Caco-2 (cell line): ENCODE measurements at places on chromosomes 12 and 14. TPM values are rescaled to one million over a fixed set of nuclear protein-coding genes. Genes with fewer than 3 reads are reported as not detected.
A peak's percentile ranks its signal among the peaks of the same experiment; 100 is the strongest.

GCH1 gene
- total RNA-seq: 16.8 and 17.9 TPM in 2 replicates

LRRC10 gene
- not detected in 2 replicates for total RNA-seq

SRSF9 gene
- total RNA-seq: 240 and 244 TPM in 2 replicates

CACNA1C gene
- total RNA-seq: 0.05 TPM in 1 of 2 replicates, not detected in the other

GRCh38 chr12:5520831-5521230, 88.9 kb downstream of the NTF3 start:
- no peak overlapping the region for H3K27ac ChIP-seq
- no peak overlapping the region for H3K4me3 ChIP-seq
- H3K27me3 ChIP-seq: no peaks in the 10 kb centered on the region
- H3K36me3 ChIP-seq: no peaks in the 10 kb centered on the region

- H3K36me3 ChIP-seq: no peaks in the 10 kb centered on the region
- H3K27me3 ChIP-seq: peaks cover 5% of the 10 kb centered on the region; the same call in 1 of the 2 replicates
- H3K4me3 ChIP-seq: no peak overlapping the region
These were observed 238.5 kb downstream of the CACNA1C start for GRCh38 chr12:2291182-2291832.

DNA sequence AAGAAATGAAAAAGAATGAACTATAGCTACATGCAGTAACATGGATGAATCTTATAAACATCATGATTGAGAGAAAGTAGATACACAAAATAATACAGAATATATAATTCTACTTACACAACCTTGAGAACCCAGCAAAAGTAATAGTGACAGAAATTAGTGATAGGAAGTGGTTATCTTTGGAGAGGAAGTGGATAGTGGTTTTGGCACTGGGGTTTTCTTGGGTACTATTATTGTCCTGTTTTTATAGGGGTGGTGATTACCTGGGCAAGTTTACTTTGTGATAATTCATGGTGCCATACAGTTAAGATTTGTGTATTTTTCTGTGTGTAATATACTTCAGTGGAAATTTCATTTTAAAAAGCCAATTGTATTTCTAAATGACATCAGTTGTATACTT, 352.7 kb downstream of the AEBP2 start:
- DNase-seq: no peak
- H3K36me3 ChIP-seq: no peaks in the 10 kb centered on the region
- no peak overlapping the region for H3K27ac ChIP-seq
- H3K4me1 ChIP-seq: no peaks in the 10 kb centered on the region
- no peak overlapping the region for H3K4me3 ChIP-seq

DNA sequence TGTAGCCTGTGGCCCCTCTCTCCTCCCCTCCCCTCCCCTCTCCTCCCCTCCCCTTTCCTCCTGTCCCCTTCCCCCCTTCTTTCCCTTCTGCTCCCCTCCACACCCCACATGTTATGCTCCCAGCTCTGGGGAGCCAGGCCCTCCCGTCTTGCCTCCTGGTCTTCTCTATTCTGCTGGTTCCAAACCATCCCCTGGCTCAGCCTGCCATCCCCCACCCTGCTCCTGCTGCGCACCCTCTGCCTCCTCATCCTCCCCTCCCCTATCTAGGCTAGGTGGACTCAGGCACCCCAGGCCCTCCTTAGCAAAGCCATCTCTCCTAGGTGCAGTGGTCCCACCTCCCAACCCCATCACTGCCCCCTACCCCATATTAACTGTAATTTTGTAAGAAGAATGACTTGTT, 99.5 kb downstream of the CALM1 start:
- H3K27ac ChIP-seq: no peak overlapping the region
- H3K36me3 ChIP-seq: no peaks in the 10 kb centered on the region
- no peaks in the 10 kb centered on the region for H3K27me3 ChIP-seq
- no peak for DNase-seq

DNA sequence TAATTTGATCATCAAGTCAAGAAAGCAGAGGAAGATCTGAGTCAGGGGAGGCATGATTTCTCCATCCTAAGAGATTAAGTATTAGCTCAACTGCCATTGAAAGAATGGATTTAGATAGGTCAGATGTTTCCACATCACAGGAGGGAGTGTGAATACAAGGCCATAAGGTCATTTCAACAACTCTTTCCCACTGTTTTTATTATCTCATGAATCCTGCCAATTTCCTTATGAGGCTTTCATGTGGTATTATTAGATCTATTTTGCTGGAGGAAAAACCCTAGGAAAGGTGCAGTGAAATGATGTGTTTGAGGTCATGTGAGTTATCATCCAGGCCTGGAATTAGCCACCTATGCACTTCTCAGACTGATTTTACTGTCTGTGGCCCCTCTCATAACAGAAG, 269.0 kb downstream of the NOVA1 start:
- no peak for DNase-seq
- H3K27me3 ChIP-seq: no peaks in the 10 kb centered on the region
- no peaks in the 10 kb centered on the region for H3K36me3 ChIP-seq
- H3K27ac ChIP-seq: no peak overlapping the region

- no peaks in the 10 kb centered on the region for H3K4me1 ChIP-seq
- H3K27me3 ChIP-seq: no peaks in the 10 kb centered on the region
- H3K27ac ChIP-seq: no peak overlapping the region
- DNase-seq: no peak
These were observed 1134.4 kb downstream of the GALC start for GRCh38 chr14:86858591-86858990.

- H3K27me3 ChIP-seq: no peaks in the 10 kb centered on the region
- no peak for DNase-seq
- peak overlapping the region; percentile 68 for H3K4me3 ChIP-seq
- peak overlapping the region; percentile 98 for H3K27ac ChIP-seq
- H3K4me1 ChIP-seq: no peaks in the 10 kb centered on the region
- no peaks in the 10 kb centered on the region for H3K36me3 ChIP-seq
These were observed 439 bp upstream of the ANAPC5 start for GRCh38 chr12:121352682-121353018.

DNA sequence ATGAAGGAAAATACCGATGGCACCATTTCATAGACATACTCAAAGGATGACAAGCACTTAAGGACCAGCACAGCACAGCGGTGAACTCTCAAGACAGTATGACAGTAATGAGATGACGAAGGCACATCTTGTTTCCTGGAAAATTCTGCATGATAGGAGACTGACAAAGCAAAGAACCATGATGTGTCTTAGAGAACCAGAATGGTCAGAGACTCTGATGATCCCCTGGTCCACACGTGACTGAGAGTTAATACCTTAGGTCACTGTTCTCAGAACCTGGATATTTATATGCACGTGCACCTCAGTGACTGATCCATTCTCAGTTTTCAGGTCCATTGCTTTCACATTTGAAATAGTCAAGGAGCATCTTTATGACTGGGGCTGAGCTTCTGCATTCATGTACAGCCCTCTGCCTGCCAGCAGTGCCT, 35.3 kb downstream of the PROX2 start:
- no peaks in the 10 kb centered on the region for H3K36me3 ChIP-seq
- no peaks in the 10 kb centered on the region for H3K4me1 ChIP-seq
- DNase-seq: no peak

DNA sequence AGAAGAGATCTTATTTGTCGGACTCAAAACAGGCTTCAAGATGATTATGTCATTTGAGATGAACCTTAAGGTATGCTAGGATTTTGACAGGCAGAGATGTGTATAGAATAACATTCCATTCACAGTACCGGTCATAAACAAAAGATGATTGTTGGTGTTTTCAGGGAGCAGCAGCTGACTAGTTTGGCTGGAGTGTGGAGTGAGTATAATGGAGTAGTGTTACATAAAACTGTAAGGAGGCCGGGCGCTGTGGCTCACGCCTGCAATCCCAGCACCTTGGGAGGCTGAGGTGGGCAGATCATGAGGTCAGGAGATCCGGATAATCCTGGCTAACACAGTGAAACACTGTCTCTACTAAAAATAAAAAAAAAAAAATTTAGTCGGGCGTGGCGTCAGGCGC, 23.9 kb downstream of the SERPINA10 start:
- H3K4me1 ChIP-seq: no peaks in the 10 kb centered on the region
- H3K36me3 ChIP-seq: no peaks in the 10 kb centered on the region
- DNase-seq: no peak
- H3K4me3 ChIP-seq: no peak overlapping the region
- H3K27ac ChIP-seq: no peak overlapping the region
- no peaks in the 10 kb centered on the region for H3K27me3 ChIP-seq

- H3K4me3 ChIP-seq: no peak within 1 kb of the TSS
- H3K27ac ChIP-seq: no peak within 1 kb of the TSS
- H3K36me3 ChIP-seq: no peaks in the 10 kb centered on the region
- DNase-seq: no peak
- no peaks in the 10 kb centered on the region; the same call in 1 of the 2 replicates for H3K27me3 ChIP-seq
- no peaks in the 10 kb centered on the region for H3K4me1 ChIP-seq
These were observed at the start of gene KRT2 for GRCh38 chr12:52651726-52652261. KRT2 (minus strand) TSS chr12:52652211; CDS start chr12:52652142, 69 bp downstream.

GRCh38 chr12:129127771-129128170, 274.5 kb downstream of the GLT1D1 start:
- H3K27me3 ChIP-seq: no peaks in the 10 kb centered on the region
- H3K27ac ChIP-seq: no peak overlapping the region
- no peak for DNase-seq
- no peaks in the 10 kb centered on the region for H3K36me3 ChIP-seq

DNA sequence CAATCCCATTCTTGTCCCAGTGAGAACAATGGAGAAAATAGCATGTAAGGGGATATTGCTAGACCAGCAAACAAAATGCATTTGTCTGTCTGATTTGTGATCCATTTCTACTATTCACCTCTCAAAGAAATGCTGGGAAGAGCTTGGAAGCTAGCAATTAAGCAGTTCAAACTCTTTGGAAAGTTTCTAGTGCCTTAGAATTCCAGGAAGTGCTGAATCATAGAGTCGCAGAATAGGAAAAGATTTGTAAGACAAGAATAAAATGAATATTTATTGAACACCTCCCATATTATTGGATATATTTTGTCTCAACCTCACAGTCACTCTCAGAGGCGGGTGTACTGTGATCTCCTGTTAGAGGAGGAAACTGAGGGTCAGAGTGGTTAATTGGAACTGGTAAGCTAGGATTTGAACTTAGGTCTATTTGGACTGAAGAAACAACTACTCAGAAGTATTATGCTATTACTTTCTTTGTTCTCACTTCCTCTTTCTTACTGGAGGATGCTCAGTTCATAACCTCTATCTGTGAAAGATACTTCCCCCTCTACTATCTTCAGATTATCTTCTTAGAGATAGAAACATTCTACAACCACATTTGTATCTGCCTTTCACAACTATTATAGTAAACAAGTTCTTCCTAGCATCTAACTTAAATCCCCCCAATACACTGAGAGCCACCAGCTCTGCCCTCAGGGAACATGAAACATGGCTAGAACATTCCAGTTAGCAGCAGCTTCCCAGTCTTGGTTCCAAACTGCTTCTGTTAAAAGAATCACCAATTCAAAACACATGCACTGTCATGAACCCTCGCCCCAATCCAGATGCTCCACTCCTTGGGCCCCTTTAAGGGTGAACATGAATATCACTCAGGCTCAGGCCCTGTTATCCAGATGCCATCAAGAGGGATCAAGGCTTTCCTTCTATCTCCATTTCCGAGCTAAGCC, 64.2 kb downstream of the DRAM1 start:
- DNase-seq: no peak
- no peaks in the 10 kb centered on the region for H3K36me3 ChIP-seq
- H3K27me3 ChIP-seq: no peaks in the 10 kb centered on the region
- peak overlapping the region; percentile 53 for H3K27ac ChIP-seq
- peaks cover 26% of the 10 kb centered on the region for H3K4me1 ChIP-seq
